ENCODE measurements at places on chromosomes 11 and 22. TPM values are rescaled to one million over a fixed set of nuclear protein-coding genes. Genes with fewer than 3 reads are reported as not detected.

DNA sequence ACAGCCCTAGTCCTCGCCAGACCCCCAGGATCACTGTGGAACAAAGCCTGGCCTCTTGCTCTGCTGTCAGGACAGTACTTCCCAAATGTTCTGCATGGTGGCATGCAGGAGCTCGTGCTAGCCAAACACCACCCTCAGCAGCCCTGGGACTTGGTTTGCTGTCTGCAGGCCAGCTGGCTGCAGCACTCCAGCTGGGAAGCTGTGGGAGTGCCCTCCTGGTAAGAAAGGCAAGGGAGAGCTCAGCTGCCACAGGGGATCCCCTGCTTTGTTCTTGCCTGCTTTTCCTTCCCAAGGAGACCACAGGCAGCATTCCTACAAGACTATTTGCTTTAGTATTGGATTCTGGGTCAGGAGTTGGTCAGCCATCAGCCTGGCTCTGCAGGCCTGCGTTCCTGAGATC lies 27.9 kb downstream of the TCIRG1 start:
- DNase-seq = no peak

- no peak for DNase-seq
These were observed 15.7 kb downstream of the KCNA4 start for GRCh38 chr11:30000986-30001750.

GRCh38 chr22:45240810-45241631 lies at the start of gene KIAA0930:
TSS of gene KIAA0930 (minus strand) at chr22:45240894. CDS start at chr22:45240703, 191 bp downstream.
- DNase-seq = peak; percentile 89

GRCh38 chr11:44766112-44766971 lies 39.6 kb downstream of the TSPAN18 start:
- peak; percentile 84 for DNase-seq

DNA sequence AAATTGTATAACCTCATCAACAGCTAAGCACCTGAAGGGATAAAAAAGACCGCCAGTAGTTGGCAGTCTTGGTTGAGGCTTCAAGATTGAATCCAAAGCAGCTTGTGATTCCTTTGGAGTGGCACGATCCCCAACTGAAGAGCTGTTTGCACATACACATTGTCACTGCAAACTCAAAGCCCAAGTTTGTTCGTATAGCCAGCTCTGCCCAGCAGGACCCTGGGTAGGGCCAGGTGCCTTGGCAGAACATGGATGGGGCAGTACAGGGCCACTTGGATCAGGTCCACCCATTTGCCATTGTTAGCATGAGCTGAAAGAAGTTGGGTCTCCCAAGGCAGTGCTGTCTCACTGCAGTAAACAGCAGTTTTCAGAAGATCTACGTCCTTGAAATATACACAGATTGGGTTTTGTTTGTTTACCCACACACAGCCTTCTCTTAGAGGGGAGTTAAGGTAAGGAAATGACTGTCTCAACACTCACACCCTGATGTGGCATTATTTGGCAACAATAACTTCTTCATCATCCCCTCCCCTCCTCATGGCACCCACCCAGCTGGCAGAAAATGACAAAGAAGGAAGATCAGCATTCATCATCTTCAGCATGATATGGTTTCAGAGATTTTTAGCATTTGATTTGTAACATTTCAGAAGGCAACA lies 132.9 kb downstream of the COMMD9 start:
- no peak for DNase-seq

DNA sequence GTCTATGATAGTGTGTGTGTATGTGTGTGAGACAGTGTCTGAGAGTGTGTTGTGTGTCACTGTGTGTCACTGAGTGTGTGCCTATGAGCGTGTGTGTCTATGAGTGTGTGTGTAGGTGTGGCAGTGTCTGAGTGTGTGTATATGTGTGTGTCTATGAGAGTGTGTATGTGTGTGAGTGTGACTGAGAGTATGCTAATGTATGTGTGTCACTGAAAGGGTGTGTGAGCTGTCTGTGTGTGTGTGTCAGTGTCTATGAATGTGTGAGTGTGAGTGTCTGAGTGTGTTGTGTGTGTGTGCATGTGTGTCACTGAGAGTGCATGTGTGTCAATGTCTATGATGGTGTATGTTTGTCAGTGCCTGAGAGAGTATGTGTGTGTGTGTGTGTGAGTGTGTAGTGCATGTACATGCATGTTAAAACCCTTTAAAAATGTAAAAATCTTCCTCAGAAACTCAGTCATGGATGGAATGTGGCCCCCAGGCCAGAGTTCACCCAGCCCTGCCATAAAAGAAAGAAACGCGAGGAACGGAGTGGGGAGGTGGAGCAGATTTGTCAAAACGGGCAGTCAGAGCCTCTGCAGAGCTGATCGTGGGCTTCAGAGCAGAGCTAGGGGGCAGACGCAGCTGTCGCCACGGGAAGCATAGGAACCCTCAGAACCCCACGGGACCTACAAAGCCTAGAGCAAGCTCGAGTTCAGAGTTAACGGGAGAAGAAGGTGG lies 218.8 kb downstream of the CTTN start:
- no peak for DNase-seq

DNA sequence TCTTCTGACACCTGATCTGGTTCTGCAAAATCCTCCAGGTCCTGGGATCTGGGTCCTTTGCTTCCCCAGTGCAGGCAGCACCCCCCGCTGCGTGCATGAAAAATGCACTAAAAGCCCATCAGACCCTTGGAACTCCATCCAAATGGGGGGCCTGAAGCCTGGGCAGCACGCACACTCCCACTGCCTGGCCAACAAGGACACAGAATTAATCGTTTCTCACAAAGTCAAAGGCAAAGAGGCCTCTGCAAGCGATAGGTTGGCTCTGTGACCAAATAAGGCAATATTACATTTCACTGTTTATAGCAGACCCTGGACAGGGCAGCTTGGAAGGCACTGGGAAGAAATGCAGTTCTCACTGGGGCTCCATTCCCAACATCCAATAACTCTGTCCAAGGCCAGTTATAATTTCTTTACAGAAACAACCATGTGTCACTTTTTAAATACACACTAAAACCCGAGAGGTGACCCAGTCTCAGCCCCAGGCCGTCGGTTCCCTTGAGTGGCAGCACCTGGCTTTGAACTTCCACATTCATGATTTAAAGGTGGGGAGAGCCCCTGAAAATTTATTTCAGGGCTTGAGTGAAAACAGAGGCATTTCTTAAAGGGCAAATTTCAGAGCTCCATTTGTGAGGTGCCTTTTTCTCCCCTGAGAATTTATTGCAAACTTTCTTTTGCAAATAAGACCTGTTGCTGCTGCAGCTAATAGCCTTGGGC lies 114.4 kb upstream of the ANO1 start:
- no peak for DNase-seq

DNA sequence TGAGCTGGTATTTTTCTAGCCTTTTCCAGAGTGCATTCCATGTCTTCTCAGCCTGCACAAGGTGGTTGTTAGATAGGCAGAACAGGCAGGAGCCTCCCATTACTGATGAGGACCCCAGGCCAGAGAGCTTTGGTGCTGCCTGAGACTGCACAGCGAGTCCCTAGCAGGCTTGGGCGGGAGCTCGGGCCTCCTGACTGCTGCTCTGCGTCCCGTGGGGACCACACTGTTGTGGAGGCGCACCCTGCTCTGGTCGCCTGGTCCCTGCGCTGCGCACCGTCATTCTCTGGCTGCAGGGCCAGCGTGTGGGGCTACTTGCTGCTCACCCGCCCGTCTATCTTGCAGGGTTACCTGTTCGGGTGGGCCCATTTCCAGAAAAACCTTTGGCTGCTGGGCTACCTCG lies 8.5 kb downstream of the TPCN2 start:
- no peak for DNase-seq

- no peak for DNase-seq
These were observed 209.8 kb upstream of the MTNR1B start for GRCh38 chr11:92759571-92760214.

GRCh38 chr11:19474954-19475721 lies 234.4 kb upstream of the E2F8 start:
- DNase-seq = no peak

GRCh38 chr11:133531971-133532651 lies at the start of gene OPCML:
TSS of gene OPCML (minus strand) at chr11:133532501.
- DNase-seq = no peak

DNA sequence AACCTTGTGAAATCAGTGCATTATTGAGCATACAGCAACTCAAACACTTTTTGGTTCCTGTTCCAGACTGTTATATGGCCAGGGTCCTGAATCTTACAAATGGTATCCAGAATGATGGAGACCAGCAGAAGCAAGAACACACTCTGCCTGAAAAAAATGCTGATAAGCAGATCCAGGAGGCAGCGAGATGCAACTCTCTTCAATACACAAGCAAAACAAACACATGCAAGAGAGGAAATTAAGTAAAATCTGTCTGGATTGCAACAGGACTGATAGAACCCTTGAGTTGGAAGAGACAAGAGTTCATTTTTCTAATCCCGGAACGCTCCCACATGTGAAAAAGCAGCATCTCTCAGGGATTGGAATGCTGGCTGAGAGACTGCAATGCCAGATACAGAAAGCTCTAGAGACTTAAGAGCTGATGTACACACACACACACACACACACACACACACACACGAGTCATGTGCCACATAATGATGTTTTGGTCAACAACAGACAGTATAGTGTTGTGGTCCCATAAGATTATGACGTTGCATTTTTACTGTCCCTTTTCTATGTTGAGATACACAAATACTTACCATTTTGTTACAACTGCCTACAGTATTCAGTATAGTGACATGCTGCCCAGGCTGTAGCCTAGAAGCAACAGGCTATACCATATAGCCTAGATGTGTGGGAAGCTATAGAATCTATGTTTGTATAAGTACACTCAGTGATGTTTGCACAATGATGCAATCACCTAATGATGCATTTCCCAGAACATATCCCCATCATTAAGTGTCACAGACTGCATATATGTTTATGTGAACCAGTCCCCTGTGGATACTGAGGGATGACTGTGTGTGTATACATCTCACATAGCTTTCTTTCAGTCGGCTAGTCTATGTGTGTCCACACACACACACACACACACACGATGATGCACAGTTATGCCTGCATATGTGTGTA lies 406.6 kb downstream of the LARGE1 start:
- no peak for DNase-seq

DNA sequence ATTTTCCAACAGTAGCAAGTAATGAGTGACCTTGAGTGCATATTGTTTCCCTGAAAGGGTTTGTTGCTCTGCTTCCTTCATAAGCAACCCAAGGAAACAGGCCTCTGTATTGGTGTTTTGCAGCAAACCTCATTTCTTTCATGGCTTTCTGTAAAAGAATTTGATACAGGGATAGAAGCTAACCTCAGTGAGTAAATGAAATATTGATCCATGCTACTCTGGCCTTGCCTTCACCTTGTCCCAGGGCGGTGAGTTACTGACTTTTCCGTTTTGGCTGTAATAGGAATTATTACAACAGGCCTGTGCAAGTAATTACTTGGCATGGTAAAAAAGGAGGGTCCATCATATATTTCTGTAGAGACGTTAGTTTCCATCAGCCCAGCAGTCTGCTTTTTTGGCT lies 130.9 kb upstream of the MPPED2 start:
- DNase-seq = no peak

DNA sequence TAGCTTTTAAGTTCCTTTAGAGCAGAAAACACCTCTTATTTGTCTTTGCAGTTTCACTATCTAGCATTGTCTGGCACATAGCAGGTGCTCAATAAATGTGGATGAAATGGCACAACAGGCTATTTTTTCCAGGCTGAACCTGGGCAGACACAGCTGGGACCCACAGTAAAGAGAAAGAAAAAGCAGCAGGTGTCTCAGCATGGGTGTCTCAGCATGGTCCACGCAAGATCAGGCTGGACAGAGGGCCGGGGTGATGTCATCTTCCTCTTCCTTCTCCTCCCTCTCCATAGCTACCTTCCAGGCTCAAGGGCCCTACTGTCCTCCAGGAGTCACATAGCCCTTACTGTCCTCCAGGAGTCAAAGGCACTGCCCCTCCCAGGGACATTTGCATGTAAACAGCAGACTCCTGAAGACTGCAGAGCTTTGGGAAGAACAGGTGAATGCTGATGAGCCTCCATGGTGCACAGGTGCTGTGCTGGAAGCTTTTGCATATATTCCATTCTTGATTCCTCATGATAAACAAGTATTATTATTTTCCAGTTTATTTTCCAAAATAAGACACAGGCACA lies 65.2 kb downstream of the DSCAML1 start:
- no peak for DNase-seq

GRCh38 chr11:1927026-1927847 lies 7.7 kb downstream of the TNNT3 start:
- peak; percentile 65 for DNase-seq

- no peak for DNase-seq
These were observed 103.3 kb upstream of the ANO5 start for GRCh38 chr11:22089609-22090008.

- peak; percentile 66 for DNase-seq
These were observed 123.9 kb upstream of the NARS2 start for GRCh38 chr11:78698612-78699011.

SGSM1 gene
- total RNA-seq = 9.2 TPM

MYOD1 gene
- total RNA-seq = not detected

KCNJ1 gene
- not detected for total RNA-seq

ADM2 gene
- total RNA-seq = not detected

TRIM48 gene
- total RNA-seq = not detected

ANGPTL5 gene
- total RNA-seq = 1.9 TPM

Measured in Right ventricle myocardium superior (tissue), 1 donor.